COLO829 (cell line): ENCODE measurements at places on chromosomes 12 and 14.

DNA sequence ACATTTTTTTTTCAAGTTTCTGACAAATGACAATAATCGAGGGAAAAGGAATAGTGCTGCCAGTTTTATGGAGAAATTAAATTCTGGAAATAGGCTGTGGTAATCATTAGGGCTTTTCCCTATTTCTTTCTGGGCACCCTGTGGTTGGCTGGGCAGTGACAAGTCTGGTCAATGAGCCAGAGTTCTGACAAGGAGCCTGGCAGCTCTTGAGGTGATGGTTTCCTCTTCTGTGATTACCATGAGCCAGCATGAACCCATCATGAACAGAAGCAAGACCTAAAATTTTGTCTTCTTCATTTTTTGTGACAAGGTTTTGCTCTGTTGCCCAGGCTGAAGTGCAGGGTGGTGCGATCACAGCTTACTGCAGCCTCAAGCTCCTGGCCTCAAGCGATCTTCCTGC, 115.8 kb downstream of the TRAFD1 start:
- no peak for DNase-seq

DNA sequence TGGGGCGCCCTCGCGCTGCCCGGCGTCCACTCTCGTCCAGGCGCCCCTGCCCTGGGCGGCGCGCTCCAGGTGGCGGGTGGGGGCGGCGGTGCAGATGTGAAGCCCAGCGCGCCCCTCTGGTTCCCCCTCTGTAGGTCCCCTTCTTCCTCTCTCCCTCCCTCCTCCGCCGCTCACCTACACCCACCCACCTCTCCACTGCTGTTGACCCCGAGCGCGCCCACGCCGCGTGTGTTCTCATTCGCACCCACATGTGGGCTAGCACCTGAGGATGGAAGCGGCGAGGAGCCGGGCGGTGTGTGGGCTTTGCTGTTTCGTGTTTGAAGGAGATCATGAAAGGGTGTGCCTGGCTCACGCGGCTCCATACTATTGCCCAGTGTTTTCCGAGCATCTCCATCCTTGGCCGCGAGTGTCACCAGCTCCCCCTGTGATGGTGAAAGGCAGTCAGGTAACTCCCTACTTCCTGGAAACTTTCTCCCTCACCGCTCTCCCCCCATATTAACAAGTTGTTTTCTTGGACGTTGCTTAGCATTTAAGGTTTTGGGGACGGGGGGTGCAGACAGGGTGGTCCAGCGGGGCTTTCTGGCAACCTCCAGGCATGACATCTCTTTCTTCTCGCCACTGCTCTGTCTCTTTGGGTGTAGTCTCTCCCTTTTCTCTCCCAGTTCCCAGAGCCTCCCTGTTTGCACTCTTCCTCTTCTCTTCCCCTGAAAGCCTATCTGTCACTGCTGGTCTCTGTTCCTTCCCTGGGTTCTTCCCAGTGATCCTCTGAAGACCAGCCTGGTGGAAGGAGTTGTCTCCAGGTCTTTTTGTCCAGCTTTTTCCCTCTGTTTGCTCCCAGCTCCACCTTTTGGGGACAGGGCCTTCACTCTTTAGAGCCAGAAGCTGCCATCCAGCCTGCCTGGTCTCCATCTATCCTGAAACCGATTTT, 1.6 kb downstream of the CACNA1C start:
- DNase-seq: no peak

- DNase-seq: no peak
Observed at GRCh38 chr12:16350682-16351081, 3.2 kb downstream of the MGST1 start.

GRCh38 chr14:100409651-100410050, 86.5 kb downstream of the SLC25A47 start:
- no peak for DNase-seq

DNA sequence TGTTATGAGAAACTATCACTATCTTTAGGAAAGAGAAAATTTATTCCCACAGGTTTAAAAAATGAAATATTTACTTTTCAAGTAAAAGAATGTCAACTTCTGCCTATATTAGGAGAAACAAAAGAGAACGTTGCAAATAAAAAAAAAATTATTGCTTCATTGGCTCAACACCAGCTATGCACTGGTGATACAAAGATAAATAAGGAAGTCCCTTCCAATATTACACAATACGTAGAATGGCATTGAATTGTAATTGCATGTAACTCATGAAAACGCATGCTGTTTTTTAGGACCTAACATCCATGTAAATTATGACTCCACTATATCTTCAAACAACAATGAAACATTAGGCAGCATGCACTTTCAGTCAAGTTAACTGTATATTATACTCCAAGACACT, 56.4 kb upstream of the RERGL start:
- DNase-seq: no peak

GRCh38 chr14:92956961-92957360, 34.0 kb downstream of the CHGA start:
- no peak for DNase-seq

GRCh38 chr12:131121705-131122405, 168.1 kb downstream of the ADGRD1 start:
- no peak for DNase-seq

- DNase-seq: no peak
Observed at GRCh38 chr12:115249671-115250278, 565.8 kb upstream of the TBX3 start.

DNA sequence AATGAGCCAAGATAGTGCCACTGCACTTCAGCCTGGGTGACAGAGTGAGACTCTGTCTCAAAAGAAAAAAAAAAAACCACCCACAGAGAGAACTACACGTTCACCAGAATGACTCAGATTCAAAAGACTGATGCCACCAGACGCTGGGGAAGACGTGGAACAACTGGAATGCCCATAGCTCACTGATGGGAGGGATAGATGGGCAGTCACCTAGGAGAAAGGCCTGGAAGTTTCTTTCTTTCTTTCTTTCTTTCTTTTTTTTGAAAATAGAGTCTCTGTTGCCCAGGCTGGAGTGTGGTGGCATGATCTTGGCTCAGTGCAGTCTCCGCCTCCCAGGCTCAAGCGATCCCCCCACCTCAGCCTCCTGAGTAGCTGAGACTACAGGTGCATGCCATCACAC, 10.0 kb upstream of the KLC1 start:
- no peak for DNase-seq

GRCh38 chr14:89719366-89720075, 235.0 kb downstream of the EFCAB11 start:
- no peak for DNase-seq

GRCh38 chr12:94244165-94245133, 96.1 kb downstream of the PLXNC1 start:
- no peak for DNase-seq

DNA sequence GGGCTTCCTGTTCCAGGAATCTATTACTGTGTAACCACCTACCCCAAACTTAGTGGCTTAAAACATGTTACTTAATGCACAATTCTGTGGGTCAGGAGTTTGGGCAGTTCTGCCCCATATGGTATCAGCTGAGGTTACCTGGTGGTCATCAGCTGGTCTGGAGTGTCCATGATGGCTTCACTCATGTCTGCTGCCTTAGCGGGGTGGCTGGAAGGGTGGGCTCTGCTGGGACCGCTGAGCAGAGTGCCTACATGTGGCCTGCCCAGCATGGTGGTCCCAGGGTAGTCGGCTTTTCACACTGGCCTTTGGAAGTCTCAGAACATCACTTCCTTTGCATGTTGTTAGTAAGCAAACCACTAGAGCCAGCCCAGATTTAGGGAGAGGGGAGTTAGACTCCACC, 53.9 kb downstream of the PELI2 start:
- no peak for DNase-seq

DNA sequence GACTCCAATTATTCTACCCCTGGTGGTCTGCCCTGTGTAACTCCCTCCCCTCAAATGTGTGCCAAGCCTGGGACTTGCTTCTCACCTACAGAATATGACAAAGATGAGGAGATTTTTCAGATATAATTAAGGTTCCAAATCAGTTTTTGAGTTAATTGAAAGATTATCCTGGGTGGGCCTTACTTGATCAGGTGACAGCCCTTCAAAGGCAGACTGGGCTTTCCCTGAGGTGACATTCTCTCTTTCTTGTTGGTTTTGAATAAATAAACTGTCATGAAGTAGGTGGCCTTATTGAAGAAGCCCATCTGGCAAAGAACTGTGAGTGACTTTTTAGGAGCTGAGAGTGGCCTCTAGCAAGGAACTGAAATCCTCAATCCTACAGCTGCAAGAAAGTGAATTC, 106.0 kb downstream of the BRMS1L start:
- DNase-seq: no peak

- DNase-seq: no peak
Observed at GRCh38 chr12:27653661-27654060, 42.6 kb upstream of the REP15 start.

DNA sequence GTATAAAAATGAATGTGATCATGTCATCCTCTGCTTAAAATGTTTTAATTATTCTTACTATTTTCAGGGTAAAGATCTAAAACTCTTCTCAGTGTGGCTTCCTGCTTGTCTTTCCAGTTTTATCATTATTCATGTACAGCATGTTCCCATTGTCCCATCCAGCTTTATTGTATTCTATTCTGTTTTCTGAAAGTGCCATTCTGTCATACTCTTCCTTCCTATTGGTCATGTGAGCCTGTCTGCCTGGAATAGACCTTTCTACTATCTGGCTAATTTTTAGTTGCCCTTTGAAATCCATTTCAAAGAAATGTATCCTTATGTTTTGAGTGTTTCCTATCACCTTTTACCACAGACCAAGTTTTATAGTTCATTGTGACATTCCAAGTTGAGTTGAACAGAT, 34.9 kb downstream of the PALS1 start:
- no peak for DNase-seq

GRCh38 chr14:21860172-21860571, 186.6 kb upstream of the OR4E1 start:
- DNase-seq: peak; percentile 21

GRCh38 chr14:59028476-59029202, 159.8 kb upstream of the DAAM1 start:
- DNase-seq: peak; percentile 73

GRCh38 chr12:131900397-131900796, 6.0 kb downstream of the ULK1 start:
- no peak for DNase-seq

- DNase-seq: no peak
Observed at GRCh38 chr14:22190411-22191191, 398.4 kb downstream of the DAD1 start.

DNA sequence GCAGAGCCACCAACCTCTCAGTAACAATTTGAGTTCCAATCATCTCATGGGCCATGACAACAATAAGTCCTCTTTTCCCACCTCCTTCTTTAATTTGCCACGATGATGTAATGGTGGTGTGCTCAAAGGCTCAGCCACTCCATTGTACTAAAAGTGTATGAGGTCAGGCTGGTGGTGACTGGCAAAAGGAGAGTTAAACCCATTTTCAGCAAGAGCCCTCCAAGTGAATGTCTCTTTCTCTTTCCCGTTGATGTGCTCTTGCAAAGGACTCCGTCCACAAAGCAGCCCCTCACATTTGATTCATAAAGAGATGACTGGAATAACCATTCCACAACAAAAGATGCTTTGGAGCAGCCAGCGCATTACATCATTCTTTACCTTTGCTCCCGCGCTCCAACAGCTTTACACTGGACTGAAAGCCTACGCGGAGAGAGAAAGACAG, 41.6 kb downstream of the DUSP16 start:
- no peak for DNase-seq
